Cortex of kidney (tissue), 1 donor: ENCODE measurements at places on chromosomes 12 and 14.

GRCh38 chr14:54686219-54686870, 119.4 kb downstream of the SAMD4A start:
- no peak for DNase-seq

DNA sequence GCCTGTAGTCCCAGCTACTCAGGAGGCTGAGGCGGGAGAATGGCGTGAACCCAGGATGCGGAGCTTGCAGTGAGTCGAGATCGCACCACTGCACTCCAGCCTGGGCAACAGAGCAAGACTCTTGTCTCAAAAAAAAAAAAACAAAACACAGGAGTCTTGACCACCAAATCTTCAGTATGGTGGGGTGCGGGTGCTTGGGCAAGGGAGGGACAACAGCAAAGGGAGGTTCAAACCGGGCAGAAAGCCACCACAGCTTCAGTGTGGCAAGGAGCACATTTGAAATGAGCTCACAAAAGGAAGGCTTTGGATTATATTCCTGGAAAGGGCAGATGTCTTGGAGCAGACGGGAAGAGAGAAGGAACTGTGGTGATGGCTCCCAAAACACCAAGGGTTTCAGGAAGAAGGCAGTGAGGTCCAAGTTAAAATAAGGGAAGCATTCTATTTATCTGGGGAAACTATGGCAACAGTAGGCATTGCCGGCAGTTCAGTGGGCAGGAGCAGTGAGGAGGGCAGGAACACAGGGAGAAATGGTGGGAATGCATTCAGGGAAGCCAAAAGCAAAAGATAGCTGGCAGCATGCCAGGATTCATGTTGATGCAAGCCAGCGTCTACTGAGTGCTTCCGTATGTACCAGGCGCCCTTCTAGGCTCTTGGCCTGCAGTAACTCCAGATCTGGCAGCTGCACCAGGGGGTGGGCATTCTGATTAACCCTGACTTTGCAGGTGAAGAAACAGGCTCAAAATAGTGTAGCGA, 51.0 kb upstream of the SRSF5 start:
- no peak for DNase-seq

GRCh38 chr12:88951177-88951576, 370.9 kb upstream of the KITLG start:
- no peak for DNase-seq

- no peak for DNase-seq
Observed at GRCh38 chr14:54470701-54471100, 18.1 kb downstream of the GMFB start.

GRCh38 chr12:111120578-111120977, 200.2 kb upstream of the MYL2 start:
- DNase-seq: no peak

GRCh38 chr12:4579305-4580102, 17.5 kb downstream of the DYRK4 start:
- DNase-seq: no peak

DNA sequence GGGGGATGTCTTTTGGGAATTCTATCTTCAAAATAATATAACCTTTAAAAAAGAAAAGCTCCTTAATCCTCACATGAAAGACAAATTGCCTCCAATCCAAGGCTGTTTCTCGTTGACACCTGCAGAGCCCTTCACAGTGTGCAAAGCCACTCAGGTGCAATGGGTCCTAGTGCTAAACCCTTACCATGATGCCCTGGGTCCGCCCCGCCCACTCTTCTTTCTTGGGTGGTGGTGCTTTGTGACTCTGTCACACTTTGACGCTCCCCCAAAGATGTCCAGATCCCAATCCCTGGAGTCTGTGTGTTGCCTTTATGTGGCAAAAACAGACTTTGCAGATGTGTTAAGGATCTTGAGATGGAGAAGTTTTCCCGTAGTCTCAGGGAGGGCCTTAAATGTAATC, 29.7 kb downstream of the CLMN start:
- DNase-seq: no peak

GRCh38 chr12:2250797-2251196, 198.0 kb downstream of the CACNA1C start:
- no peak for DNase-seq

GRCh38 chr12:132182711-132183365, 38.6 kb downstream of the NOC4L start:
- no peak for DNase-seq

- DNase-seq: no peak
Observed at GRCh38 chr14:93959239-93960107, 16.9 kb downstream of the ASB2 start.

DNA sequence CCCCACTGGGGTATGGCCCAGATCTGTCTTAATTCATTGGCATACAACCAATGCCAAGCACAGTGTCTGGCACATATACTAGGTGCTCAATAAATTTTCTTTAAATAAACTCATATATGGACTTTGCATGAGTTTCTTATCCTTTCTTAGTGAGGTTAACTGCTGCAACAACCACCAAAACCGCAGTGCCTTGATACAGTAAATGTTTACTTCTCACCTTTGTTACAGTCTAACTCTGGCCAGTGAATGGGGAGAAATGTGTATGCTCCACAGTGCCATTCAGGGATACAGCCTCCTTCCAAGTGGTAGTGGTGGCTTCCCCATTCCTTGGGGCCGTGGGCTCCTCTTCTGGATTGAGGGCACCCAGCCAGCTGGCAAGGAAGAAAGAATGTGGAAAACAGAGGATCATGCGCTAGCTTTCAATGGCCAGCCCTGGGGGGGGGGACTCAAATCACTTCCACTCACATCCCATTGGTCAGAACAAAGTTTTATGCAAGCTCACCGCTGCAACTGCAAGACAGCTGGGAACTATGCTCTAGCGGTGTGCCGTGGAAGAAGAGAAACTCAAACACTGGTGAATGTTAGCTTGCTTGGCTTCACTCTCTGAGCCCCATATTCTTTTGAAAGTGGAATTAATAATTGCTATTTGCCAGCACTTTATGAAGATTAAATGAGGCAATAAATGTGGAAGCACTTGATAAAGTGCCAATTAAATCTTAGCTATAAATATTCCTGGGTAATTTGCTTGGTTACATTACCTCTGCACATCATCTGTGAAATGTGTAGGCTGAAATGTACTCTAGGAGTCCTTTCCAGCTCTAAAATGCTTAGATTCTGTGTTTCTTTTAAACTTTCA, 51.0 kb upstream of the SOCS2 start:
- no peak for DNase-seq

DNA sequence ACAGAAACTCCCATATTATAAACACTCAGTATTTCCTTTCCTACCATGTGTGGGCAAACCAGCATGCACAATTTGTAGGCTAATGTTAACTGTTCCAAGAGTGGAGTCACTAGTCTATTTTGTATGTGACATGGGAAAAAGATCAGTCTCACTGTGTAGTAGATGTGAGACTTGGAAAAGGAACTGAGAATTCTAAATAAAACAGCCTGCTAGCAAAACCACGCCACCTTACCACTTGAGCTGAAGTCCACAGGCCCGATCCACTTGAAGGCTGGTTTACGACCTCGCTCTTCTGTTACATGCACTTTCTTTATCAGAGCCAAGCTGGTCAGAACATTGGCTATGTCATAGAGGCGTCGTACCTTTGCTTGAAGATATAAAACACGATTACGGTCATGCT, 22.5 kb downstream of the E2F7 start:
- no peak for DNase-seq

- DNase-seq: no peak
Observed at GRCh38 chr12:130115646-130116045, 46.6 kb upstream of the FZD10 start.

DNA sequence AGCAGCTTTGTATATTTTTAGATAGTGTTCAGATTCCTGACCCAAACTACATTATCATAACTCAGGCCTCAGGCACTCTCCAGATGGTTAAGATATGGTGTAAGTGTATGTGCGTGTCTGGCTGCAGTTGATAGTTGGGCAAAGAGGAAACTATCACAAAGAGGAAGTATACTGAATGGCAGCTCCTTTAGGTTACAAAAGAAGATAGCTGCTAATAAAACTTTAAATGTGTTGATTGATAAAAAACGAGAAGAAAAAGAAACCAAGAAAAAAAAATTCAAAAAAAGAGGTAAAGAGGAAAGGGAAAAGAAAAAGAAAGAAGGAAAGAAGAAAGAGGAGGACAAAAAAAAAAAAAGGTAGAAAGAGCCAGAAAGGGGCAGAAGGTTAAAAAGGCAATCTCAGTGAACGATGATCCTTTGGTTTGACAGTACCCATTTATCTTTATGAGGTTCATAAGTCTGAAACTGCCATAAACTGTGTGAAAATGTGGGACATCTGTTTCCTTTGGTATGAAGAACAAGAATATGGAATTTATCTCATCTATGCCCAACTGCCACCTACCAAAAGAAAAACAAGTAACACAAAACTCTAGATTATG, 42.2 kb downstream of the TAOK3 start:
- DNase-seq: no peak

DNA sequence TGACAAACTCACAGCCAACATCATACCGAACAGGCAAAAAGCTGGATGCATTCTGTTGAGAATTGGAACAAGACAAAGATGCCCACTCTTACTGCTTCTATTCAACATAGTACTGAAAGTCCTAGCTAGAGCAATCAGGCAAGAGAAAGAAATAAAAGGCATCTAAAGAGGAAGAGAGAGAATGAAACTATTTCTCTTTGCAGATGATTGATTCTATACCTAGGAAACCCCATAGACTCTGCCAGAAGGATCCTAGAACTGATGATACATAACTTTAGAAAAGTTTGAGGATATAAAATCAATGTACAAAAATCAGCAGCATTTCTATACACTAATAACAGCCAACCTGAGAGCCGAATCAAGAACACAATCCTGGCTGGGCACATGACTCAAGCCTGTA, 6.1 kb upstream of the ANO6 start:
- DNase-seq: no peak

GRCh38 chr12:20527417-20528163, 159.3 kb downstream of the PDE3A start:
- no peak for DNase-seq

- DNase-seq: no peak
Observed at GRCh38 chr14:88870777-88871176, 46.3 kb downstream of the TTC8 start.

DNA sequence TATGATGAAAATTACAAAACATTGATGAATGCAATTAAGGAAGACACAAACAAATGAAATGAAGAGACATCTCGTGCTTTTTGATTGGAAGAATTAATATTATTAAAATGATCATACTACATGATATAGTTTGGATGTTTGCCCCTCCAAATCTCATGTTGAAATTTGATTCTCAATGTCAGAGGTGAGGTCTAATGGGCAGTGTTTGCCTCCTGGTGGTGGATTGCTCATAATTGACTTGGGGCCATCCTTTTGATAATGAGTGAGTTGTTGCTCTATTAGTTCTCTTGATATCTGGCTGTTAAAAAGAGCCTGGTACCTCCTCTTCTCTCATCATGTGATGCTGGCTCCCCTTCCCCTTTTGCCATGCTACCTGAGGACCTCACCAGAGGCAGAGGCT, 56.7 kb downstream of the CD163L1 start:
- no peak for DNase-seq

GRCh38 chr12:23431006-23431405, 518.5 kb downstream of the SOX5 start:
- DNase-seq: no peak

GRCh38 chr12:69131077-69131476, 108.3 kb upstream of the CPSF6 start:
- DNase-seq: no peak

DNA sequence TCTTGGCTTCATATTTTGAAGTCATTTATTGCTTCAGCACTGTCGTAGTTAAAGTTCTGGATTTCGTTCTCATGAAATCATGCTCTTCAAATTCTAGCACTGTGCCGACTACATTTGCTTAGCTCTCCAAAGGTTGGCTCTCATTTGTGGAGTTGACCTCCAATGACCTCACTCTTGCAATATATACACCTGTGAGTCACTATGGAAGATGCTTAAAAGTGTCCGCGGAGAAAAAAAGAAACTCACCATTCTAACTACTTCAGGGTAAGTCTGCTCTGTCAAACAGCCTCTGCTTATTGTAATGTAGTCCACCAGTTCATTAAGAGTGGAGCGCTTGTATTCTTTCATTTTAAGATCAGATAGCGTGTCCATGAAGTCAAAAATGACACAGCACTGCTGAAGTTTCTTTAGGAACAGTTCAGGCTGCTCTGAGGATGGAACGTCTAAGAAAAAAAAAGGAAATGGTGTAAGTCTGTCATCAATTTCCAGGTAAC, 89.7 kb downstream of the PPP2R5E start:
- no peak for DNase-seq
